T-helper 9 cell (primary cell): ENCODE measurements at places on chromosomes 5 and 9.

DNA sequence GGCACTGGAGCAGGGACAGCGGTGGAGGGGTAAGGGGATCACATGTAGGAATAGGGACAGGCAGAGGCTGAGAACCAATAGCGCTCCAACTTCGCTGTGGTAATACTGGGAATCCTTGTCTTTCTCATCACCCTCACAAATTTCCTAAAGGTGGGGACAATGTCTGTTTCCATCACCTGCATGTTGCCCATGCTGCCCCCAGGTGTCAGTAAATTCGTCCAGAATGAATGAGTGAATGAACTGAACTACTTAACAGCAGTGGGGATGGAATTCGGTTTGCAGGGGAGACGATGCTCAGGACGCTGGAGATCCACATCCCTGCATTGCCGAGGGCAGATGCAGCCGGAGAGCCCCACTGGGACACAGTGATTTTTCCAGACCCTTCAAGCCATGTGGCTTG is 129.9 kb downstream of the PDZD2 start:
- no peak for DNase-seq

DNA sequence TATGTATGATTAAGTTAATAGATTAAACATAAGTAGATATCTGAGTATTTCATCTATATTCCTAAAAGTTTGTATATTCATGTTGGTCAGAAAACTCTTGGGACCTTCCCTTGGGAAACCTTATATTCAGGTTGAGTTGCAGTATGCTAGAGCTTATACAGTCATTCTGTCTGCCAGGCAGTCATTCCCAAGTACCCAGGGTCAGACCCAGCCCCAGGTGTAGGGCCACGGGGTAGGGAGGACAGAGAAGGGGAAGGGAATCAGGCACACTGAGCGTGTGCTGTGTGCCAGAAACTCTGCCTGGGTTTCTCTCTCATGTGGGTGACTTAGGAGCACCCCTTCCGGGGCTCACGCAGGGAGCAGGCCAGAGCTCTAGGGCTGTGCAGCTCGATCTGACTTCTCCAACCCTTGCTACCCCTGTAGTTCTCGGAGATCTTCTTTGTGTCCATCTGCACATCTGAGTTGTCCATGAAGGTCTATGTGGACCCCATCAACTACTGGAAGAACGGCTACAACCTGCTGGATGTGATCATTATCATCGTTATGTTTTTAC is 28.2 kb downstream of the CATSPER3 start:
- no peak for DNase-seq

DNA sequence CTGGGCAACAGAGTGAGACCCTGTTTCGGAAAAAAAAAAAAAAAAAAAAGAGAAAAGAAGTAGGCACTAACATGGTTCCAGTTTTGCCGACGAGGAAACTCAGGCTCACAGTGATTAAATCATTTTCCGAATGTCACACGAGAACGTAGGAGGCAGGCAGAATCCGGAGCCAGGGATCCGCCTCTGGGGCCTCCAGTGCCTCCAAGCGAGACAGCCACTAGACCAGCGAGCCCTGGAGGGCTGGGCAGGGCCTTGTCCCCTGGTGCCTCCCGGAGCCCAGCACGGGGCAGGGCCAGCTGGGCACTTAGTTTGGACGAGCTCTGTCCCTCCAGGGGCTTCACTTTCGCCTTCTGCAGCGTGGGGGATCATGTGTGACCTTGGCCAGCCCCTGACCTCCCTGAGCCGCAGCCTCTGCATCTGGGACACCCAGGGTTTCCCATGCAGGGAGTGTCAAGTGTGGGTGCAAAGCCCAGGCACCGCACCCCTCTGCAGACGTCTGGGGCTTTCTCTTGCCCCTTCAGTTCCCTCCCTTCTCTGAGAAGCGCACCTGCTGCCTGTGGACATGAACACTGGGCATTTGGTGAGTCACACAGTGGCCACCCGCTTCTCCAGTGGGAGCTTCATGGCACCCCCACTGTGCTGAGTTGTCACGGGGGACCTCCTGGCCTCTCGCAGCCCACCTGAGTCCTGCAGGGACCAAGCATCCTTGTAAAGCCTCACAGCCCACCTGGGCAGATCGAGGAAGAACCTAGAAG is 80.3 kb downstream of the RXRA start:
- DNase-seq, result no peak

GRCh38 chr5:88952996-88953643 is 70.1 kb upstream of the MEF2C start:
- DNase-seq, result no peak

DNA sequence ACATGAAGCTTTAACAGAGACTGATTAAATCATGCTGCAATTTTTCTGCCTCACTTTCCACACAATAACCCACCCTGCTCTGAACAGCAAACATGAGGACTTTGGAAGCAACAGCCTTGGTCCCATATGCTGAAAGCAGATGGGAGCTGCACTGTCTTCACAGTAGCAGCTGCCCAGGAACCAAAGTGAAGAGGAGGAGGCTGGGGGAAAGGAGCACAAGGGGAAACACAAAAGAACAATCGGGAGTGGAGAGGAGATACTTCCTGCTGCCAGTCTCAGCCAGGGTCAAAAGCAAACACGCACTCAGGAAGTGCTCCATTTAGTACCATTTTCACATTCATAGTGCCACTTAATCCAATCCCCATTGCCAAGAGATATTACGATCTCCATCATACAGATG is 183.3 kb upstream of the PUM3 start:
- DNase-seq, result no peak

DNA sequence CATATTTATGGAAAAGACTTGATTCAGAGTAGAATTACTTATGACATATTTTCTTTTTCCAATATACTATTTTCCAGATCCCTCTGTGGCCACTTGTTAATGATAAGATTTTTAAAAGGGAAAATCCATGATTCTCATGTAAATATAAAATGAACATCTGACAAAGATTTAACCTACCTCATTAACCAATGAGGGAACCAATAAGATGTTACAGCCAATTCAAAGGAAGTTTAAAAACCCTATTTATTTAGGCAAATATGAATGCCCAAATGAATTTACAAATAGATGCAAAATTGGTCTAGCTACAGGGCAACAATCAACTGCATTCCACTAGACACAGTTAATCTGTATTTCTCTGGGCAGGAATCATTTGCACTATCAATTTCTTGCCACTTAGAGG is 226.8 kb downstream of the ADAMTSL1 start:
- DNase-seq, result no peak

DNA sequence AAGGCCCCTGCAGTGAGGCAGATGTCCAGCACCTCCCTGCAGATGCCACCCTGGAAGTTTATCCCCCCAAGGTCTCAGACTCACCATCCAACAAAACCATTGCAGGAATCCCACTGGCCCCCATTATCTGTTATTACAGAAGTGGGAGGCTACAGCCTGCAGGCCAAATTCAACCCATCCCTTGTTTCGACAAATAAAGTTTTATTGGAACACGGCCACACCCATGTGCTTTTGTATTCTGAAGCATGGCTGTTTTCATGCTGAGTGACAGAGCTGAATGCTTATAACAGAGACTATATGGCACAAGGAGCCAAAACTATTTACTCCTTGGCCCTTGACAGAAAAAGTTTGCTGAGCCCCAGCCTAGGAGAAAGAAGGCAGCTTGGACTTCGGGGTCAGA is 428.8 kb downstream of the CDK5RAP2 start:
- DNase-seq, result no peak
